ENCODE measurements at places on chromosomes 5 and 9.

DNA sequence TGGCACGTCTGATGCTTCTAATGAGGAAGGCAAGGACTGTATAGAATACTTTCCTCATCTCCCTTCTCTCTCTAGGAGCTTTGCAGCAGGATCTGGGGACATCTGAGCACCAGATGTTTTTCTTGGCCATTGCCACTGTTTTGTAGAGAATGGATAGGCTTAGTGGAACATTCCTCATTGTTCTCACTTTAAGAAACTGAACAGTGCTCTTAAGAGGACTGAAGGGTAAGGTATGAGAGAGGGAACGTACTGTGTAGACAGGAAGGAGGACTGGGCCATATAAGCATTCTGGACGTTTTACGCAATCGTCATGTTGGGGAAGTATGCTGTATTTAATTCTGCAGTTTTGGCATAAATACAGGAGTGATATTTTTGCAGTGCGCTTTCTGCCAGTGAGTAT lies 70.6 kb downstream of the SMARCA2 start:
- no peak for DNase-seq

GRCh38 chr5:131186561-131187256 lies 16.0 kb downstream of the LYRM7 start:
- no peak for DNase-seq

DNA sequence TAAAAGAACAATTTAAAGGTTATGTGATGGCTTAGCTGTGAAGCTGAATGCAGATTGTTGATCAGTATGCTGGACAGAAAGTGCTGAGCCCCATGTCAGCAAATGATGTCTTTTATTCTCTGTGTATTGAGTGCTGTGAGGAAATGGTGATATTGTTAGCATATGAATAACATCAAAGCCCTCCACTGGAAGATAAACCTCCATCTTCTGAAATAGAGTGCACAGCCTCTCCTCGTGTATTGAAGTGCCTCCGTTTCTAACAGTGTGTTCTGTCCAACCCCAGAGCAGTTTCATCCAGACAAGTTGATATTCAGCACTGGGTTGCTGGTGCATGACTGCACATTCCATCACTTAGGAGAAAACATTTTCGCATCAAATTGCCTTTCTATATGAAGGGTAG lies 242.9 kb downstream of the CSNK1G3 start:
- DNase-seq, result no peak

GRCh38 chr5:108935611-108936010 lies 187.9 kb downstream of the FER start:
- DNase-seq, result no peak

DNA sequence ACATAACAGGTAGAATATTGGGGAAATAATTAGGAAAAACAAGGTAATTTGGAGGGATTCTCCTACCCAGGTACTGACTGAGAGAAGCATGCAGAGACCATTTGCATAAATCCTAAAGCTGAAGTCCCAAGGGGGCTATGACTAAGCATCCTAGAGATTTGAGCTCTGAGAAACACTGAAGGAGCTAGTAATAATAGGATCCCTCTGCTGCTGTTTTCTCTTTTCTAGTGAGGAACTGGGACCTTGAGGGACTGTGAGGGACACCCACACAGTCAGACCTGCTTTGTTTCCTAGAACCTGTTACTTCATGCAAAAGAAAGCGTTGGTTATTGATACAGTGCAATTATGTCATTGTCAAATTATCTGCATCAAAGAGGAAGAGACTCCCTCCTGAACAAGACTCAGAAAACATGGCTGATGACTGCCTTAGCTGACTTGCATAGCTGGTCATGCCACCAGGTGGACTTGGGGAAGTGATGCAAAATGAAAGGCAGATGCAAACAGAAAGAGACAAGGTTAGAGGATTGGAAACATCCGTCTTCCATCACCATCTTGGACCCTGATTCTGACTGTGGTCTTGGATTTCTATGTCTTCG lies 335.4 kb downstream of the NTRK2 start:
- DNase-seq, result no peak

DNA sequence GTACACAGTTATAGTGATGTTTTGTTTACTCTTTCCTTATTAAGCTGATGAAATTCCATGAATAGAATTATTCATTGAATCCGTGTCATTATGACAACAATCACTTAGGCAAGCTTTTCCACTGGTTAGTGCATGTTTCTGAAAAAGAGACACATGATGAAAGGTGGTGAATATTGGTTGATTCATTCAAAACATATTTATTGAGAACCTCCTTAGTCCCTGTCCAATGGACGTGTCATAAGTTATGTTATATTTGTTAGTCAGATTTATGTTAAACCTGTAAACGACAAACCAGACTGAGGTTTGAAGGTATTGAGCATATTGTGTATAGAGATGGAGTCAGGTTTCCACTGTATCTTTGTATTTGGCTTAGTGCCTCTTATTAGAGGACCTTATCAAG lies 1888.9 kb upstream of the CDH6 start:
- no peak for DNase-seq

DNA sequence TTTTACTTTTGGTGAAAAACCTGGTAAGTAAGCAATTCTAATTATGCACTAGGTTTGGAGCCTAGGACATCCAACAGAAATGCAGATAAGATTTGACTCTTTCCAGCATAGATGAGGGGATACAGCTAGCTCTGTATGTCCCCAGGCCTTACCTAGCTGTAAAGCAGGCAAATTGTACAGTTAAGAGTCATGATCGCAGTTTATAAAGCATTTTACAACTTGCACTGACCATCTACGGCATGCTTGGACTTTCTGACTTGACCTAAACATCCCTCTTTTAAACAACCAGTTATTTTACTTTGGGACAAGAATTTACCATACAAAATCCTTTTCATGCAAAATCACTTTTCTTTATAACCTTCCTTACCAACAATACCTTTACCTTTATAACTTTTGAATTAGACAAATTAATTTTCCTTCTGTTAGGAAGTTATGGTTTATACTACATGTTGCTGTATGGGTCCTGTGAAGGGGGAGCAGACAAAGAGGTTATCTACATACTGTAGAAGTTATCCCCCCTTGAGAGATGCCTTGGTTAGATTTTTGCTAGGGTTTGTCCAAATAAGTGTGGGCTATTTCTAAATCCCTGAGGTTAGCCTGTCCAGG lies 36.8 kb downstream of the FGD3 start:
- no peak for DNase-seq

DNA sequence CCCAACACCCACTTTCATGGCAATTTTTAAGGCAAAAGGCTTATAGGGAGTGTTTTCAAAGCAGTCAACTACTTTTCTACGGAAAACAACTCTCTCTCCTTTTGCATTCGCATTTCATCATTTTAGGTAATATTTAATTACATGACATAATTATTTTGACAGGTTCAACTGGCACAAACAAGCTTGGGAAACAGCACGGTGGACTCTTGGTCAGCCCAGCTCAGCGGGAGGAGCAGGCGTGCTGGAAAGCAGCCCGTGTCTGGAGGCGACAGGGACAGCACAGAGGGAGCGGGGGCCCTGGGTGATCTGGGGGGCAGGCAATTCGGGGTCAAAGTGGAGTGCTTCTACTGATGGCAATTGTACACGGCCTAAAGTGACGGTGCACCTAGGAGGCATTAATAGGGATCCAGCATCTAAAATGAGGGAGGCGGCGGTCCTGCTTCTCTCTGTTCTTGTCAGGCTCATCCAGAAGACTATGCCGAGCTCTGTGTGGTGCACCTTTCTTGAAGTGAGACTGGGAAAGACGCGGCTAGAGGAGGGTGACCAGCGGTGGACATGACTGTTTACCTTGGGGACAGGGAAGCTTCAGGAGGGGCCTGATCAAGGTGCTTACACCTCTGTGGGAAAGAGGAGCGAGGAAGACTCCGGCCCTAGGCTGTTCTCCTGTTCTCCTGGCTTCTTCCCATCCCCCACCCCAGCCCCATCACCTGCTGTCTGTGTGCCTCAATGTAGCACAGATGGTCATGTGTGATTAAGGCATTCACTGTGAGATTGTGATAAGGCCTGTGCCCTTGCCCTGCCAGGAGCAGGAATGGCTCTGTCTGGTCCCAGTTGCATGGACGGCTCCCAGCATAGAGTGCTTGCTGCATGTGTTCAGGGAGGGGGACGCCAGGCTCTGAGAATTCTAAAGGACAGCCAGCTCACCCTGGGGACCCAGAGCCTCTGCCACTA lies 3.4 kb downstream of the MYMK start:
- no peak for DNase-seq
